ENCODE measurements at places on chromosomes 5 and 9.
A peak's percentile ranks its signal among the peaks of the same experiment; 100 is the strongest.

DNA sequence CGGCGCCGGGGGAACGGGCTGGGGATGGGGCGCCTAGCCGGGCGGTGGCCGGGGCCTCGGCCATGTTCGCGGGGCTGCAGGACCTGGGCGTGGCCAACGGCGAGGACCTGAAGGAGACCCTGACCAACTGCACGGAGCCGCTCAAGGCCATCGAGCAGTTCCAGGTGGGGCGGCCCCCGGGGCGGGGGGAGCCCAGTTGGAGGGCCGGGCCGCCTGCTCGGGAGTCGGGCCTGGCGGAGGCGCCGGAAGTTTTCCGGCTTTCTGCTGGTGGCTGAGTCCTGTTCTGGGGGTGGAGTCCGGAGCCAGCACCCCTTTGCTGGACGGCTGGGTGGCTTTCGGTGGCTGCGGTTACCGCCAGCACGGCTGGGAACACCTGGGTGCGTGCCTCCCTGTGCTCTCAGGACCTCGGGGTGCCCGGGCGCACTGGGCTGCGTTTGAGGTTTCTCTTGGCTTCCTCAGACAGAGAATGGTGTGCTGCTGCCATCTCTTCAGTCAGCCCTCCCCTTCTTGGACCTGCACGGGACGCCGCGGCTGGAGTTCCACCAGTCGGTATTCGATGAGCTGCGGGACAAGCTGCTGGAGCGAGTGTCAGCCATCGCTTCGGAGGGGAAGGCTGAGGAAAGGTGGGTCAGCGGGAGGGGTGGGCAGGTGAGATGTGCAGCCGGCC lies 454 bp downstream of the NELFB start:
- H3K27ac ChIP-seq = peak overlapping the region; percentile 87
- H3K27me3 ChIP-seq = peaks cover 5% of the 10 kb centered on the region
- DNase-seq = peak; percentile 67
- peaks cover 19% of the 10 kb centered on the region for H3K4me1 ChIP-seq
- H3K4me3 ChIP-seq = peak overlapping the region; percentile 91
- H3K36me3 ChIP-seq = peaks cover 18% of the 10 kb centered on the region

- H3K36me3 ChIP-seq = no peaks in the 10 kb centered on the region
- H3K4me3 ChIP-seq = no peak overlapping the region
- H3K4me1 ChIP-seq = no peaks in the 10 kb centered on the region
- H3K27me3 ChIP-seq = no peaks in the 10 kb centered on the region
These were observed 93.6 kb upstream of the TLE4 start for GRCh38 chr9:79477955-79478771.

DNA sequence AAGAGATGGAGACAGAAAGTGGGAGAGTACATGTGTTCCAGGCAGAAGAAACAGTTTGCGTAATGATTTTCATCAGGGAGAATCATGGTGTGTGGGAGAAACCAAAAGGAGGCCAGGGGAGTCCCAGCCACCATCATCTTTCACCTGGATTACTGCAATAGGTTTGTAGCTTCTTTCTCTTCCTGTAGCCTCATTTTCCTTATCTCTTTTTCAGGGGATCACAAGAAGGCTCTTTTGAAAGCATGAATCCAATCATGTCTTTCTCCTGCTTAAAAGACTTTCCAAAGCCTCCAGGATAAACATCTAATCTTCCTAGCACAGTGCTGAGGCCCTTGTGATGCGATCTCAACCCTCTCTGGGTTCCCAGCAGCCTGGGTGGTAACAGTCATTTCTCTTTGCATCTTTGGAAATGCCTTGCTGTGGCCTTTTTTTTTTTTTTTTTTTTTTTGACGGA lies 10.3 kb upstream of the GPBP1 start:
- H3K4me1 ChIP-seq = peaks cover 10% of the 10 kb centered on the region
- H3K27me3 ChIP-seq = no peaks in the 10 kb centered on the region
- no peak overlapping the region for H3K27ac ChIP-seq
- H3K36me3 ChIP-seq = no peaks in the 10 kb centered on the region
- H3K4me3 ChIP-seq = no peak overlapping the region

- DNase-seq = no peak
- H3K4me3 ChIP-seq = no peak overlapping the region
- H3K27me3 ChIP-seq = no peaks in the 10 kb centered on the region
These were observed 207.1 kb downstream of the SEMA5A start for GRCh38 chr5:9338796-9339195.

GRCh38 chr5:15948190-15948589 lies 231.4 kb downstream of the MARCHF11 start:
- H3K27ac ChIP-seq = no peak overlapping the region
- no peak overlapping the region for H3K4me3 ChIP-seq
- H3K36me3 ChIP-seq = no peaks in the 10 kb centered on the region

GRCh38 chr5:83513491-83513890 lies 41.9 kb downstream of the VCAN start:
- DNase-seq = no peak
- no peak overlapping the region for H3K27ac ChIP-seq
- H3K36me3 ChIP-seq = no peaks in the 10 kb centered on the region

DNA sequence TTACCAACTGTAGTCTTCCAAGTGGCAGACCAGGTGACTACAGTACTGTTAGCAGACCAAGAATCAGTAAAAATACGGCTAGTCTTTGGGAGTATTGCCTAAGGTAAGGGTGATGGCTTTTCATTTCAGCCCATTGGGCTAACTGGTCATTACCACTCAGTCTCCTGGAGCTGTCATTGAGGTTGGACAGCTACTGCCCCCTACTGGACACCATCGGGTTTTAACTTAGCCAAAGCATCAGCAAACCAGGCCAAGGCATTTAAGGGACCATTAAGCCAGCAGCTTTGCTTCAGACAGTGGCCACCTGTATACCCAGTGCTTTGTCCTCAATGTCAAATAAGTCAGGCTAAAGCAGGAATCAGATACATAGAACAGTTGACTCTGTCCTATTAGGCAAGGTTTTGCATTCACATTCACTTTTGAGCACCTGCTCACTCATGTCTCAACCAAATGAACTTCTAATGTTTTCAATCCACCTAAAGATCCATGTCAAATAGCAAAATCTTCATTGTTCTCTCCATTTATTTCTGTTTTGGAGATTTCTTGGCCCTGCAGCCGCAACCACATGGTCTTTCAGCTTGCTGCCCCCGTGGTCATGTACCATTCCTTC lies 117.2 kb downstream of the INVS start:
- H3K27ac ChIP-seq = no peak overlapping the region
- H3K4me1 ChIP-seq = peaks cover 2% of the 10 kb centered on the region
- DNase-seq = peak; percentile 78
- no peaks in the 10 kb centered on the region for H3K27me3 ChIP-seq

GRCh38 chr9:3783156-3783555 lies 257.4 kb upstream of the RFX3 start:
- no peak overlapping the region for H3K4me3 ChIP-seq
- H3K27ac ChIP-seq = no peak overlapping the region
- no peak for DNase-seq
- H3K4me1 ChIP-seq = no peaks in the 10 kb centered on the region
- H3K36me3 ChIP-seq = no peaks in the 10 kb centered on the region

- no peaks in the 10 kb centered on the region for H3K4me1 ChIP-seq
- H3K27me3 ChIP-seq = no peaks in the 10 kb centered on the region
- no peak overlapping the region for H3K27ac ChIP-seq
- no peak overlapping the region for H3K4me3 ChIP-seq
- H3K36me3 ChIP-seq = peaks cover 4% of the 10 kb centered on the region
- no peak for DNase-seq
These were observed 164.4 kb downstream of the FOCAD start for GRCh38 chr9:20848490-20848889.

DNA sequence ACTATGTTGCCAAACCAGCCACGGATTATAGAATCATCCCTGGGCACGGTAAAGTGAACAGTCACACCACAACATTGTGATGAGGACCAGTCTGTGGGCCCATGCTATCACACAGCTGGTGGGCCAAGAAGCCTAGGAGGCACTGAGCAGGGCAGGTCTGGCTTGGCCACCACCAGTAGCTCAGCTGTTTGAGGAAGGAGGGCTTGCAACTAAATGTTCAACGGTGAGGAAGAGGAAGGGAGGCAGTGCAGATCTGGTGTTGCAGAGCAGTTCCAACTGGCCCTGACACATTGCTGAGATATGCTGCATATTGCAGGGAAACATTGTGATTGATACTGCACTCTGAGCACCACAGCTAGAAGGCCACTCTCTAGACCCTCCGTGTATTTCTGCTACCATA lies 77.9 kb upstream of the ATG10 start:
- H3K4me1 ChIP-seq = no peaks in the 10 kb centered on the region
- peaks cover 3% of the 10 kb centered on the region for H3K36me3 ChIP-seq
- DNase-seq = no peak
- no peak overlapping the region for H3K27ac ChIP-seq
- H3K27me3 ChIP-seq = no peaks in the 10 kb centered on the region

DNA sequence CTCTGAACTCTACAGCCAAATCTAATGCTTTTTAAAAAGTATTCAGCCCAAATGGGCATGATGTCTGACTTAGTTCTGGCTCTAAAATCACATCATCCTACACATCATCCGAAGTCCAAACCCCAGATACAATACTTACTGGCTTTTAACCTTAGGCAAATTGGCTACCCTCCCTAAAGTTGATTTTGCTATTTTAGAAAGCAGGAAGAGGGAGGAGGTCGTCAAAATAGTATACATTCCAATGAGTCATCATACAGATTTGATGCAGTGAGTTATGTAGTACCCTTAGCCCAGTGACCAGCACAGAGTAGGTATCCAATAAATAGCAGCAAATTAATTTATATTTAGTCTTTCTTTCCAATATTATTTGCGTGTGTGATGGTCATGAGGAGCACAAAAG lies 582.0 kb upstream of the TUSC1 start:
- no peaks in the 10 kb centered on the region for H3K27me3 ChIP-seq
- no peak overlapping the region for H3K27ac ChIP-seq
- H3K4me3 ChIP-seq = no peak overlapping the region
- no peaks in the 10 kb centered on the region for H3K4me1 ChIP-seq
- no peak for DNase-seq
- no peaks in the 10 kb centered on the region for H3K36me3 ChIP-seq

DNA sequence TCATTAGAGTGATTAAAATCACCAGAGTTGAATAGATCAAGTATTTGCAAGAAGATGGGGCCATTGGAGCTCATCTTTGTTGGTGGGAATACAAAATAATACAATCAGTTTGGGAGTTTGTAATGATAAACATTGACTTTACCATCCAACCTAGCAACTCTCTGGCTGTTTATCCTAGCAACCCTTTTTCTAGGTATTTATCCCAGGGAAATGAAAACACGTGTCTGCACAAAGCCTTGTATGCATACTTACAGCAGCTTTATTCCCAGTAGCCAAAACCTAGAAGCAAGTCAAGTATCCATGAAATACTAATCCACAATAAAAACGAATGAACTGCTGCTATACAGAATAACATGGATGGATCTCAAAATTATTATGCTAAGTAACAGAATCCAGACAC lies 152.7 kb upstream of the DAB2 start:
- no peaks in the 10 kb centered on the region for H3K27me3 ChIP-seq
- no peak overlapping the region for H3K27ac ChIP-seq
- no peak overlapping the region for H3K4me3 ChIP-seq

- no peak for DNase-seq
- no peaks in the 10 kb centered on the region for H3K27me3 ChIP-seq
- no peaks in the 10 kb centered on the region for H3K4me1 ChIP-seq
- H3K27ac ChIP-seq = no peak overlapping the region
- H3K36me3 ChIP-seq = no peaks in the 10 kb centered on the region
- no peak overlapping the region for H3K4me3 ChIP-seq
These were observed 102.1 kb downstream of the GOLPH3 start for GRCh38 chr5:32072054-32072453.

- H3K4me3 ChIP-seq = no peak overlapping the region
- no peaks in the 10 kb centered on the region for H3K27me3 ChIP-seq
- H3K36me3 ChIP-seq = no peaks in the 10 kb centered on the region
These were observed 22.4 kb upstream of the FCN2 start for GRCh38 chr9:134858051-134858841.

GRCh38 chr5:97476852-97477534 lies 293.9 kb upstream of the RIOK2 start:
- no peaks in the 10 kb centered on the region for H3K36me3 ChIP-seq
- H3K27me3 ChIP-seq = no peaks in the 10 kb centered on the region
- no peaks in the 10 kb centered on the region for H3K4me1 ChIP-seq

DNA sequence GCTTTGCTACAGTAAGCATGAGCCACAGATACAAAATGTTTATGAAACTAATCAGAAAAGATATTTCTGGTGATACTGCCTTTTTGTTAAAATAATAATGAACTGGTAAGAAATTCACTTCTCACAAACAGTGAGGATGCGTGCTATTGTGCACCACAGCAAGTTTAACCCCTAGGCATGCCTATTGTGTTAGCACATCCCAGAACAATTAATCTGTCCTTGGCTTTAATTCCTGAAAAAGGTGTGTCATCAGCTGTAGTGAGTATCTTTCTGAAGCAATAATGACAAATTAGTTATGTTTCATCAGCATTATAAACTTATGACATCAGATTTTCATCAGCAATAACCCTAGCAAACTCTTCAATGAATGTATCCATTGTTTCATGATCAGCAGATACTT lies 1307.2 kb downstream of the EFNA5 start:
- no peaks in the 10 kb centered on the region for H3K4me1 ChIP-seq
- no peak for DNase-seq
- H3K36me3 ChIP-seq = no peaks in the 10 kb centered on the region
- H3K27ac ChIP-seq = no peak overlapping the region

DNA sequence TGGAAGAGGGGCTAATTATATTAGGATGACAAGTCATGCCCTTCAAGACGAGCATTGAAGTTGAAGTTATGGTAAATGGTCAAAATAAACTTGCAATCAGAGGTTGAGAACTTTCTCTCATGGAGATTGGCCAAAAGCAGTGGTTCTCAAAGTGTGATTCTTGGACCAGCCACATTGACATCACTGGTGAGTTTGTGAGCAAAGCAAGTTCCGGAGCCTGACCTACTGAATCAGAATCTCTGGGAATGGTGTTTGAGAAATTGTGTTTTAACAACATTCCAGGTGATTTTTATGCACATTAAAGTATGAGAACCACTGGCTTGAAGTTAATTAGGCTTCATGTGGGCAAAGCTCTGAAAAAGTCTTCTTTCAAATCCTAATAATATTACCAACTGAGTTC lies 403.5 kb downstream of the ZSWIM6 start:
- H3K4me3 ChIP-seq = no peak overlapping the region
- H3K27me3 ChIP-seq = peaks cover 23% of the 10 kb centered on the region
- H3K4me1 ChIP-seq = no peaks in the 10 kb centered on the region
- DNase-seq = no peak

GRCh38 chr5:55331321-55331720 lies 23.5 kb downstream of the MTREX start:
- no peak for DNase-seq
- H3K4me1 ChIP-seq = peaks cover 18% of the 10 kb centered on the region
- H3K36me3 ChIP-seq = peaks cover 42% of the 10 kb centered on the region
- no peak overlapping the region for H3K27ac ChIP-seq

DNA sequence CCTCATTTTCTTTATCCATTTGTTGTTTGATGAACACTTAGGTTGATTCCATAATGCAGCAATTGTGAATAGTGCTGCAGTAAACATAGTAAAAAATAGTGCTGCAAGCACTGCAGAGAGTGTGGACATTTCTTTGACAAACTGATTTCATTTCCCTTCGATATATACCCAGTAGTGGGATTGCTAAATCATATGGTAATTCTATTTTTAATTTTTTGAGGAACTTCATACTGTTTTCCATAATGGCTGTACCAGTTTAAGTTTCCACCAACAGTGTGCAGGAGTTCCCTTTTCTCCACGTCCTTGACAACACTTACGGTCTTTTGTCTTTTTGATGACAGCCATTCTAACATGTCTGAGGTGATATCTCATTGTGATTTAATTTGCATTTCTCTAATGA lies 138.2 kb upstream of the PLPPR1 start:
- H3K36me3 ChIP-seq = no peaks in the 10 kb centered on the region
- H3K4me3 ChIP-seq = no peak overlapping the region
- H3K4me1 ChIP-seq = no peaks in the 10 kb centered on the region
- no peak for DNase-seq

- H3K36me3 ChIP-seq = peaks cover 13% of the 10 kb centered on the region
- DNase-seq = no peak
These were observed 5.3 kb downstream of the RAB14 start for GRCh38 chr9:121196389-121196788.
